Fibroblast of skin of right quadriceps (primary cell): ENCODE measurements at places on chromosomes 5 and 9.

- no peak for DNase-seq
Observed at GRCh38 chr9:123530244-123530643, 174.2 kb downstream of the CRB2 start.

DNA sequence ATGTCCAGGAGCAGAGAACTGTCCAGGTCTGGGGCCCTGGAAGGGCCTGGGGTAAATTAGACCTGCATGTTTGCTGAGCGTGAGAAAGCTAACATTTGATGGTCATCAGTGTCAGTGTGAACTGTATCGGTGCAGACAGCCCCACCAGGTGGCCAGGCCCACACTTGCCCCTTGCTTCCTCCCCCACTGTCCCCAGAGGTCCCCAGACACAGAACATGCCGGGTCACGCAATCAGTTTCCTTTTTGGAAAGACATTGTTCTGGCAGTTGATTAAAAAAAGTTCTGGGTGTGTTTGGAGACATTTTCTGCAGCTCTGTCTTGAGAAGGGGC lies 1.5 kb downstream of the NKD2 start:
- DNase-seq = no peak

- DNase-seq = peak; percentile 44
Observed at GRCh38 chr5:32274548-32275395, 38.0 kb downstream of the MTMR12 start.

DNA sequence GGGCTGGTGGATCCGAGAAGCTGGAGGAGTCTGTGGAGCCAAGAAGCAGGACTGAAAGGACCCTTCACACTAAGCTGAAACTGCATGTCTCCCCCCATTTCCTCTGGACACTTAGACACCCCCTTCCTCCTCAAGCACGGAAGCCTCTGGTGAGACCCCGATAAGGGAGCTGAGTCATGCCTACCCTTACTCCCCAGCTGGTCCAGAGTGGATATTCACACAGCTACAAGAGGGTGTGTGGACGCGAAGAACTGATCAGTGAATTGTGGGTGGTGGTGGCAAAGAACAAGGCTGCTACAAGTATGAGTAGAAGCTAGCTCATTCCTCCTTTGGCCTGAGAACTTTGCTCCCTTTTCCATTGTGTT lies 4.3 kb downstream of the TLN1 start:
- no peak for DNase-seq

- peak; percentile 22 for DNase-seq
Observed at GRCh38 chr5:169218861-169219260, 82.1 kb downstream of the SLIT3 start.

- no peak for DNase-seq
Observed at GRCh38 chr5:12661617-12662370, 757.5 kb upstream of the CTNND2 start.

DNA sequence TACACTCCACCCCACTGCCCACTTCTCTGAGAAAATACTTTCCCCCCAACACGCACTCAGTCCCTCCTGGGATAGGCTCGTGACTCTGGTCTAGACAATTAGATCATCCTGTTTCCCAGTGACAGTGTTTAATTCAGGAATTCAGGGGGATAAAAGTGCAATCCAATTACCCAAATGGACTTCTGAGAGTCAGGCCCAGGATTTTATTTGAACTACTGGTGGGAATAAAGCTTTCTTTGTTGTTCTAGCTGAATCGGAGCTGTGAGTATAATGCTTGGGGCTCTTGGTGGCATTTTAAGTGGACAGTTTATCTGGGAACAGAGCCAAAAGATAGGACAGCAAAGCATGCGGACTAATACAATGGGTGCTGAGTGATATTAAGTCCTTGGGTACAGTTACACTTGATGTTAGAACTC lies 683.3 kb downstream of the MAT2B start:
- no peak for DNase-seq

GRCh38 chr5:123223921-123224320 lies 134.9 kb downstream of the PRDM6 start:
- DNase-seq = peak; percentile 54

- DNase-seq = peak; percentile 90
Observed at GRCh38 chr9:127898433-127899127, 823 bp downstream of the ST6GALNAC6 start.

DNA sequence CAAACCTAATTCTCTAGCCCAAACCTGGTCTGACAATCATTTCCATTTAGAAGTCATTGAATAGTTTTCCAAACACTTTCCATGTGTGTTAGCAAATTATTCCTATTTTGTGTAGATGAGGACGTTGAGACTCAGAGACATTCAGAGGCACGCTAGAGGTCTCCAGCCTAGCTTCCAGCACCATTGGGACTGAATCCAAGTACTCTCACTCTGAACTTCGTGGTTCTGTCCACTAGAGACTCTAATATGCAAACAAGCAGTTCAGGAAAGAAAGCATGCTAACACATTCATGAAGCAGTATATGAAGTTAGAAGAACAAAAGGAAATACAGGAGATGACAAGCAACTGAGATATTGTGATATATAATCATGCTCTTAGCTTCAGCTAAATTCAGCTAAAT lies 354.8 kb downstream of the NTRK2 start:
- DNase-seq = no peak

- DNase-seq = no peak
Observed at GRCh38 chr5:55173687-55174230, 782 bp upstream of the CDC20B start.

DNA sequence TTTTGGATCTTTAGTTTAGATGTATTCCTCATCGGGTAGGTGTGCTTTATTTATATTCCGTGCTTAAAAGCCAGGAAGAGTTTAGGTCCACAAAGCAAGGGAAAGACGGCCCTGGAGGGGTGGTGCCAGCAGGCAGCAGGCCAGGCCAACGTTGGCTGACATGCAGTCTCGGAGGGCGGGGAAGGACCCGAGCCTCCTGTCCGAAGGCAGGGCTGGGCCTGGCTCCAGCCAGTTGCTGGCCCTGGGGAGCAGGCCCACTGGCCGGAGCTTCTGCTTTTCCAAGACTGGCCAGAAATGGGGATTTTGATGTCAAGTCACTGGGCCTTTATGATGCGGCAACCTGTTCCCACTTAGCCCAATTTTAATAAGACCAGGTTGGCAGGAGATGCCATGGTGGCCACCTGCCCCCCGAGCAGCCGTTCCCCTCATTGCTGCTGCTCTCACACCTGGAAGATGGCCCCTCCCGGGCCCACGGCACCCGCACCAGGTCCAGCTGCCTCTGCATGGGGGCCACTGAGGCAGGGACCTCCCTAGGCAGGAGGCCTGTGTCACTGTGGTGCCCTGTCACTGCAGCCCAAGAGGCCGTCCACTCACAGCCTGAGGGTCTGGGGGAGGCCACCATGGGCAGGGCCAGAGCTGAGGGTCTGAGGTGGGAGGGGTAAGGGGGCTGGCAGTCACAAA lies 23.2 kb downstream of the LPCAT1 start:
- no peak for DNase-seq

DNA sequence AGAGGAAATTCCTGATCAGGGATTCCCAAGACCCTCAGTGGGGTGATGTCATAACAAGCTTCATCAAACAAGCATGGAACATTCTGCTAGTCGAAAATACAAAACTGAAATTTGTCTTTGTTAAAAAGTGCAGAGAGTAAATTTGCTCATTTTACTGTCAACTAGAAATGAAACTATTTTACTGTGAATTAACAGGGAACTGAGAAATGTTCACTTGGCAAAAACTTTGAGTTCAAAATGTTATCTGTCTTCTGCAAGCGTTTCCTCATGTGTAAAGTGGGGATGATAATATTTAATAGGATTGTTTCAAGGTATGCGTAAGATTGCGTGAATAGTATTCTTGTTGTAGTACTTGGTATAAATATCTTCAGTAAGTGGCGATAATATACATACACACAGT lies 45.4 kb downstream of the ALDH1A1 start:
- DNase-seq = no peak

DNA sequence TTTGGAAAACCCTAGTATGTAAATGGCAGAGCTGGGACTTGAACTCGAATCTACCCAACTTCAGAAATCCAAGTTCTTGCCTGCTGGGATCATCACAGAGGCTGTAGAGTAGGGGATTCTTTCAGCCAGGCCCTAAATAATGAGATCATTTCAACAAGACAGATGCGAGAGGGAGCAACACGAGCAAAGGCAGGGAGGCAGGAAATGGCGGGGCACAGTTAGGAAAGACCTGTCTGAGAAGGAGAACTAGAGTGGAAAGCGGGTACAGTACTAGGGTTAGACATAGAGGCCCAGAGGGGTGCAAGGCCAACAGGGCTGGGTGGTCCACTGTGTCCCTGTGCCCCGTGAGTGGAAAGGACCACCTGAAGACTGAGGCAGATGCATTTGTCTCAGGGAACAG lies 46.1 kb downstream of the MVB12B start:
- DNase-seq = peak; percentile 35

DNA sequence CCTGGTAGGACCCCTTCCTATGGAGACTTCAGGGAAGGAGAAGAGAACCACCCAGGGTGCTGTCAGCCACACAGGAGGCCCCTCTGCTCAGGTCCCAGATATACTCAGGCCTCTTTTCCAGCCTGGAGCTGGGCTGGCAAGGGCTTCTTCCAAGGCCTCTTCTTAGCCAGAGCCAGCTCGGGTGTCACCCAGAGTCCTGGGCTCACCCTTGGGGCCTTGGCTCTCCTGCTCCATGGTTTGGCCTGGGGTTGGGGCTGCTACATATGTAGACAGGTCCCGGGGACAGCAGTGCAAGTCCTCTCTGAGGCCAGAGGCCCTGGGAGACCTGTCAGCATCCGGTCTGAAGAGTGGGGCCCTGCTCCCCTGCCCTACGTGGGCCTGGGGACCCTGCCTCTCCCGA lies 22.8 kb downstream of the PAEP start:
- DNase-seq = no peak
